Caki2 (cell line): ENCODE measurements at places on chromosomes 7 and 10.

DNA sequence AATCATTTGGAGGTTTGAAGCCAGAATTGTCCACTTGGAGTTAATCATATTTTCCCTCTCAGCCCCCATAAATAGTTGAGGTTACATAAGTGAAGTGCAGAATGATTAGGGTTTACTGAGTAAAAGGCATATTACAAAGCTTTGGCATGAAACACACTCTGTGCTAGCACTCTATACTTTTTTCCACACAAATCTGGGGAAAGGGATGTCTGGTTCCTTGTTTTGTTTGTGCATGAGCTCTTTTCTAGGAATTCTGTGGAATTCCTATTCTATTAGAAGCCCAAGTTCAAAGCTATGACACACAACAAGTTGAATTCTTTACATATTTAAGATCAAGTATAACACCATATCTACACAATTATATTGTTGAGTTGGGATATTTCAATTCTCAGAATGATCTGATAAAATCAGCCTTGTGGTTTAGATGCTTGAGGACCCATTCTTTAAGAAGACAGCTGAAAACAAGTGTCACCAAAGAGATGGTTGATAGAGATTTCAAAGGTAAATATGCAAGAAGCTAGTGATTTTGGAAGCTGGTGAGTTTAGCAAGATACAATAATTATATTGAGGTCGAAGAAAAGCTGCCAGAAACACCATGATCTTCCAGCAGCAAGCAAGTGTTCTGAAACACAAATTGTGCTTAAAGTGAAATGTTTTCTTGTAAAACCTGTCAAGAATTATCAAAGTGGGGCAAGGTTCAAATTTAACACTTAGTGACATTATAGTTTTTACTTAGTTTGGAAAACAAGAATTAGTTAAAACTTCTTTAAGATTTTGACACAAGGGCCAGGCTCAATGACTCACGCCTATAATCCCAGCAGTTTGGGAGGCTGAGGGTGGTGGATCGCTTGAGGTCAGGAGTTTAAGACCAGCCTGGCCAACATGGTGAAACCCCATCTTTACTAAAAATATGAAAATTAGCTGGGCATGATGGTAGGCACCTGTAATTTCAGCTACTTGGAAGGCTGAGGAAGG, 122.6 kb downstream of the INHBA start:
- peak; percentile 89 for DNase-seq

GRCh38 chr7:121351682-121352081, 22.9 kb downstream of the WNT16 start:
- no peak for DNase-seq

- DNase-seq, result no peak
Measured at GRCh38 chr10:94186722-94187121, 176.0 kb downstream of the NOC3L start.

DNA sequence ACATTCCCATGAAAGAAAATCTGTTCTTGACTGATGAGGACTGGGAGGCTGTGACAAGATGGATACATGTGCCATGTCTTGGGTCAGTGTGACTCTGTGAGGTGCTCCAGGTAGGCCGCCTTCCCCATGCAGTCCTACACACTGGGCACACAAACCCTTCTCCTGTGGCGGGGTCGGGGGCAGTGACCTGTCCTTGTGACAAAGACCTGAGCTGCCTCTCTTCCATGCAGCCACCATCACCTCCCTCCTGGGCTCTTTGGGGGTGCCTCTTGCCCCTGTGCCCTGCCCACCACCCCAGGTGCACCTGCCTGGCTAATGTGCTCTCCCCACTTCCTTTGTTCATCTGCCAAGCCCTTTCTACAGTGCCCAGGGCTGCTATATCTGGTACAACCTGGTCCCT, 35.7 kb upstream of the DMBT1 start:
- DNase-seq, result no peak

GRCh38 chr10:125494651-125495239, 188.2 kb downstream of the TEX36 start:
- no peak for DNase-seq

DNA sequence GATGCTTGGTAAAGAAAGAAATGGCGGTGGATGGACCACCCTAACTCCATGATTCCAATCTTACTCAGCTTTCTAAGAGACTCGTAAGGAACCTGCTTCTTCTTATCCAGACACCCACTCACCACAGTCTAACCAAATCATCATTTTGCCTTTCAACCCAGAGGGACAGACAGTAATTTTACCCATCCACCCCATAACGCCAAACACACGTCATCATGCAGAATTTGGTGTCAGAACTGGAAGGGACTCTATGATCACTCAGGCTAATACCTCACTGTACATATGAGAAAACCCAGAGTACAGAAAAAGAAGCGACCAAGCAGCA, 388 bp downstream of the ECD start:
- DNase-seq, result no peak

DNA sequence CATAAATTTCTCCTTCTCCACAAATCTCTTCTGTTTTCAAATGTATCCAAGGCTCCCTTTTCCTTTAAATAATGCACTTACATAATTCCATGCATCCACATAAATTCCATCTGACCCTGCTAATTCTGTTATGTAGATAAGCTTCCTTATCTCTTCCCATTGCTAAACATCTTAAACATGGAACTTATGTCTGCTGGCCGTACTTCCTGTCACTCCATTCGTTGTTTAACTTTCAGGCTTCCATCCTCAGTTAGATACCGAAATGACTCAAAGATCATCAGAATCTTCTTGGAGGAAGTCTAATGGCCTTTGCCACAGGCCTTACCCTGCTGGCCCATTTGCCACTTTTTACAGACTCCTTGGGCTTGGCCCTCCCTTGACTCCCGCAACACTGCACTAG, 330.9 kb downstream of the GFRA1 start:
- DNase-seq, result no peak

- no peak for DNase-seq
Measured at GRCh38 chr10:63636812-63637211, 115.6 kb downstream of the REEP3 start.

- peak; percentile 19 for DNase-seq
Measured at GRCh38 chr7:80312139-80312661, 177.6 kb downstream of the GNAI1 start.

DNA sequence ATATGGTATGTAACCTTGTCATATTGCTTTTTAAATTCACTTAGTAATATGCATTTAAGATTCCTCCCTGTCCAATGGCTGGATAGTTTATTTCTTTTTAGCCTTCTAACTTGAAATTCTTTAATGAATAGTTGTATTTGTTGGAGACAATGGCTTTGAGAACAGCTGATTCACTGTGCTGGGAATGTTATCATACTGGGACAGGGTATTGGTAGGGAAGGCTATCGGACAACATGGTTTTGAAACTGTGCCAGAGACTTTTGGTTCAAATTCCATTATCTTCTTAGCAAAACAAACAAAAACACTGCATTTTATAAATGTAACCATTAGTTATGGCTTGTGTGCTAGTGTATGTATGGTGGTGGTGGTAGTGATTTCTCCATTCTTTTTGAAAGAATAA, 517.1 kb upstream of the ANKRD30A start:
- DNase-seq, result no peak
